ELR (cell line): ENCODE measurements at places on chromosomes 6 and 20.
A peak's percentile ranks its signal among the peaks of the same experiment; 100 is the strongest.

DNA sequence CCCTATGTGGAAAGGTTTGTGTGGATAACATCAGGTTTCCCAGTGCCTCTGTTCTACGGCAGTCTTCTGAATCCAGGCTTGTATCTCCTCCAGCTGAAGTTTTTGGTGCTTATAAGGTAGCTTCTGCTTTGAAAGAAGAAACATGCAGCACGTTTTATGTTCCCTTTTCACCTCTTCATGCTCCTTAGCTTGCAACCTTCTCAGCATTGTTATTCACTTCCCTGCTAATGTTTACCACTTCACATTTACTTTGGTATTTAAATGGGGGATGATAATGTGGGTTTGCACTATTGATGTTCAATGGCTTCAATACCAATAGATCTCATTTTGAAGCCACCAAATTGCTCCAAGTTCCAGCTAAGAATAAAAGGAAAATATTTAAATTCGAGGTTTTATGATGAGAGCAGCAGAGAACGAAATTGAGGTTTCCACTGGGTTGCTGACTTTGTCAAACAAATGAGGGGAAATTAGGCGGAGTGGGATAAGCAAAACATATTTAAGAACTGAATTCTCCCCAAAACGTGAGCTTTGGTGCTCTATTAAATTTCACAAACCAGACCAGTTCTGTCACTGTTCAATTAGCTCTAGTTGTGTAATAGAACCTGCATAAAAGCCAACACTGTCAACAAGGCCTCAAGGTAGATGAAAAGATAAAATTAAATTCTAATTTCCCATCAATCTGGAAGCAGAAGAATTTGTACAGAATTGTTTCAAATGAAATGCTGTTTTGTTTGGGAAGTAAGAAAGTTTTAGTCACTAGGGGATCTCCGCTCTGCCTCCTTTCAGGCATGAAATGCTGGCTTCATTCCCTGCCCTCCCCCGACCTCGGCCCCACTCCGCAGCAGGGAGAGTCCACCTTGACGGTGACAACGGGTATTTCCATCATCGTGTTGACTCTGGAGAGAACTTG, 1.4 kb downstream of the IL22RA2 start:
- DNase-seq, result no peak

DNA sequence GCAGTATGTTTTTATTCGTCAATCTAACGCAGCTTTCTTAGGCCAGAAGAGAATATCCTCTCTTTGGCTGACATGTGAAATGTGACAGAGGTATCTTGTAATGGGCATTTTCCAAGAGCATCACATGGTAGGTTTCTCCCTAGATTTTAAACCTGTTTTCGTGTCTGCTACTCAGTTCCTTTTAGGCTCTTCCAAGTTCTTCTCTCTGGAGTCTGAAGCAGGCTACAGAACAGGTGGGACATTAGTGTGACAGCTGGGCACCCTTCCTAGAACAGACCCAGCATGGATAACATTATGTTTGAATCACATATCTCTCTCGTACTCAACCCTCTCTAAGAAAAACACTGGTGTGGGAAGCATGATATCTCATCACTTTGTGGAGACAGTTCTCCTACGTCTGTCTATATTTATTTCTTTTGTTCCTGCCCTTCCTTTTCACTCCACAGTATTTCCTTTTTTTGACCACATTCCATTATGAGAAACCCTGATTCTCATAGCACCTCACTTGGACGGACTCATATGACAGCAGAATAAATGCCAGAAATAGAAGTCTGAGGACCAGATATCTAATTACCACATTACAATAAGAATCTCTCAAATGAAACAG, 263.4 kb downstream of the NKAIN2 start:
- DNase-seq, result no peak

- DNase-seq, result peak; percentile 64
Observed at GRCh38 chr20:433300-433975, 25.3 kb downstream of the RBCK1 start.

- DNase-seq, result no peak
Observed at GRCh38 chr6:104159045-104159618, 700.6 kb downstream of the HACE1 start.

DNA sequence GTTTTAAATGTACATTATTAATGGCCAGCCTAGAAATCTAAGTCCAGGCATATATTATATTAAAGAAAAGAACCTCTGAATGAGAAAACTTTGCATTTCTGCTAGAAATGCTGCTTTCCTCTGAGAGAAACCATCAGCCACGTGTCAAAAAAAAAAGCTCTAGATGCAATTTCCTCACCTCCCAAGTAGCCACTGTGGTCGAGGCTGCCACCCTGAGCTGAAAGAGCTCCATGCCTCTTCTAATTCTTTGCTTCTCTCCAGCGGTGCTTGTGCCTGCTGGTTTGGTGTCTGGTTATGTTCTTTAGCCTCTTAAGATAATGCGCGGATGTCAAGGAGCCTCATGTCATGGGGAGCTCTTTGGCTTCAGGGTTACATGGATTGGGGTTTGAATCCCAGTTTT, 316.0 kb downstream of the TFAP2C start:
- peak; percentile 17 for DNase-seq

DNA sequence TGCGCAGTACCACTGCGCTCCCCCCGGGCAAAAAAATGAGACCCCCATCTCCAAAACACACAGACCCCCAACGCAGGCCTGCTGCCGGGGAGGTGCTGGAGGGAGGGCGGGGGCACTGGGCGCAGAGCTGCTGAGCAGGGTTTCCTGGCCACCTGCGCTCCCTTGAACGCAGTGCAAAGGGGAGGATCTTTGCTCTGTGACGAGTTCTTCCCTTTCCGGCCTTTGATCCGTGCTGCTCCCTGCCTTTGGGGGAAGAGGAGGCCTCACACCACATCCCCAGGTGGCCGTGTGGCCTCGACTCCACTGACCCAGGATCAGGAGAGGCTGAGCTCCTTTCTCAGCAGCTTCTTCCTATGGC, 8.9 kb upstream of the COL20A1 start:
- DNase-seq, result no peak

GRCh38 chr6:36949636-36950035, 4.9 kb upstream of the PI16 start:
- DNase-seq, result peak; percentile 85

- DNase-seq, result no peak
Observed at GRCh38 chr6:24967211-24967610, 31.5 kb upstream of the RIPOR2 start.

GRCh38 chr6:139448051-139448649, 73.7 kb upstream of the CITED2 start:
- peak; percentile 38 for DNase-seq

- DNase-seq, result no peak
Observed at GRCh38 chr20:23374441-23374840, 12.5 kb downstream of the GZF1 start.
